ENCODE measurements at places on chromosomes 16 and 17. TPM values are rescaled to one million over a fixed set of nuclear protein-coding genes. Genes with fewer than 3 reads are reported as not detected.

CHRNE gene
- total RNA-seq, result 2.0 TPM

SLC16A11 gene
- total RNA-seq, result not detected

CCL18 gene
- total RNA-seq, result not detected

NOG gene
- 32.8 TPM for total RNA-seq

CTRB1 gene
- total RNA-seq, result not detected

CCL17 gene
- not detected for total RNA-seq

- DNase-seq, result no peak
Observed at GRCh38 chr16:78689536-78689935, 590.1 kb downstream of the WWOX start.

DNA sequence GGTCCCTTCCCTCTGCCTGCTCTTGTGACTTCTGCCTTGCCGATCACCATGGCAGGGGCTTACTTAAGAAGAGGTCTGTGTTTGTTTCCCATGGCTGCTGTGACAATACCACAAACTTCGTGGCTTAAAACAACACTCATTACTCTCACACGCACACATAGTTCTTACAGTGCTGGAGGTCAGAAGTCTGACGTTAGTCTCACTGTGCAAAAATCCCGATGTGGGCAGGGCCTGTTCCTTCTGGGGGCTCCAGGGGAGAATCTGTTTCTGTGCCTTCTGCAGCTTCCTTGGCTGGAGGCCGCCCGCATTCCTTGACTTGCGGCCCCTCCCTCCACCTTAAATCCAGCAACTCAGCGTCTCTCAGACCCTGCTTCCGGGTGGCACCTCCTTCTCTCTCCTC lies 249.2 kb upstream of the GSE1 start:
- no peak for DNase-seq

- no peak for DNase-seq
Observed at GRCh38 chr16:49277386-49277742, 4.3 kb downstream of the CBLN1 start.

- DNase-seq, result no peak
Observed at GRCh38 chr17:80964859-80965580, 26.6 kb upstream of the CHMP6 start.

- no peak for DNase-seq
Observed at GRCh38 chr17:72171703-72172667, 51.2 kb downstream of the SOX9 start.

- DNase-seq, result no peak
Observed at GRCh38 chr16:67155295-67156142, 4.2 kb downstream of the TRADD start.

DNA sequence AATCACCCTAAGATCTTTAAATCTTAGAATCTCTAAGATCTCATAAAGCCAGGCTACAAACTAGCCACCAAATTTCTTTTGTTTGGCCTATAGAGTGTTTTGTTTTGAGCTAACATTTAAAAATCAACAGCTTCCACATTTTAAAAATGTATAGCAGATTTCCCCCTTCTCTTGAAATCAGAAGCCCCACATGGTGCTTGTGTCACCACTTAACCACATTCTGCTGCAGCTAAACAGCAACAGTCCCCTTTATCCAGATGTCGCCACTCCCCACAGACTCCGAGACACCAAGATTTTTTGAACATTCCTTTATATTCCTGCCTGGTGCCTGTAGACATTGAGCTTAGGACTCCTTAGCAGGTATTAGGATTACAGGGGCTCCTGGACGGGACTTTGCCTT lies 16.0 kb downstream of the GUCY2D start:
- DNase-seq, result no peak

GRCh38 chr16:48287239-48287638 lies 39.9 kb upstream of the ABCC11 start:
- DNase-seq, result no peak

DNA sequence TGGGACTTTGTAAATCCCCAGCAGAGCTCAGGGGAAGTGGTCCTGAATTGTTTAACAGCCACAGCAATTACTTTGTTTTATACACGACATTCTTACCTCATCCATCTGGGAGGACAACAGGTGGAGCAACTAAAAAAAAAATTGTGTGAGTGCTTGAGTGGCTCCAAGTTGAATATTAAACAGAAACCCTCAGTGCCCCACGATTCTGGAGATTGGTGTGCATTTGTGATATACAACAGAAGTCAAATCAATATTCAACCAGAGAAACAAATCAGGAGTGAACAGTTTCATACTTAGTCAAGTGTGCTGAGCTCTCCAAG lies 204.8 kb downstream of the HAPSTR1 start:
- no peak for DNase-seq

GRCh38 chr16:67546761-67547422 lies 15.4 kb upstream of the CTCF start:
- no peak for DNase-seq

- no peak for DNase-seq
Observed at GRCh38 chr16:69036399-69037091, 68.9 kb upstream of the HAS3 start.

GRCh38 chr16:3971261-3971660 lies 90.7 kb upstream of the CREBBP start:
- no peak for DNase-seq

GRCh38 chr16:21053590-21053989 lies 97.1 kb downstream of the DNAH3 start:
- DNase-seq, result no peak
